Endothelial cell of umbilical vein (primary cell): ENCODE measurements at places on chromosomes 5 and 9.

DNA sequence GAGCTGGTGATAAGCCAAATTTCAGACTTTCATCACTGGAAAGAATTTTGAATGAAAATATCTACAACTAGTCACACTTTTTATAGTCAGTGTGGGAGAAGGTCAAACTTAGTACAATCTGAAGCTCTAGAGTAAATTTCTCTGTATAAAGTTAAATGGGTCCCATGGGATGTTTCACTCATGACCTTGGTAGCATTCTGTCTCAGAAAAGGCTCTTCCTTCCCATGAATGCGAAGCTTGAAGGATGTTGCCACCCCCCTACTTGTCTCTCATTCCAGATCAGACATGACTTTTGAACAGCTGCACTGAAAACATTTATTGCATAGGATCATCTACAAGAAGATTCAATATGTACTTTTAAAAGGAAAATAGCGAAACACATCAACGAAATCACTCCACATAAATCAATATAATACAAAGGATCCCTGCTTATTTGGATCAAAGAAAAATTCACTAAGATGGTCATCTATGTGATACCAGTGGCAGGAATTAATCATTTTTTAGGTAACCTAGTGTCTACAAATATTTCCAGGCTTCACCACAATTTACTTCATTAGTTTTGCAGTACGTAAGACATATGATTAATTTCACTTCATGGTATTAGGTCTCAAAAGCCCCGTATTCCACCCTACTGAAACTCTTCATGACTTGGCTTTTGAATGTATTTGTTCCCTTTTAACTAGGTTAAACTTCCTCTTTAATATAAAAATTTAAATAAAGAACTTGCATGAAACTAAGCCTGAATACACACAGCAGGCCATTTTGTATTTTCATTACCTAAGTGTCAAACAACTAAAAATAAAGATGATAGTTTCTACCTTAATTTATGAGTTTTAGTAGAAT lies 4.4 kb downstream of the ST8SIA4 start:
- no peak for DNase-seq

GRCh38 chr5:180467028-180467975 lies 26.9 kb upstream of the CNOT6 start:
- no peak for DNase-seq

- DNase-seq: no peak
Measured at GRCh38 chr9:117407436-117408022, 7.3 kb downstream of the ASTN2 start.

DNA sequence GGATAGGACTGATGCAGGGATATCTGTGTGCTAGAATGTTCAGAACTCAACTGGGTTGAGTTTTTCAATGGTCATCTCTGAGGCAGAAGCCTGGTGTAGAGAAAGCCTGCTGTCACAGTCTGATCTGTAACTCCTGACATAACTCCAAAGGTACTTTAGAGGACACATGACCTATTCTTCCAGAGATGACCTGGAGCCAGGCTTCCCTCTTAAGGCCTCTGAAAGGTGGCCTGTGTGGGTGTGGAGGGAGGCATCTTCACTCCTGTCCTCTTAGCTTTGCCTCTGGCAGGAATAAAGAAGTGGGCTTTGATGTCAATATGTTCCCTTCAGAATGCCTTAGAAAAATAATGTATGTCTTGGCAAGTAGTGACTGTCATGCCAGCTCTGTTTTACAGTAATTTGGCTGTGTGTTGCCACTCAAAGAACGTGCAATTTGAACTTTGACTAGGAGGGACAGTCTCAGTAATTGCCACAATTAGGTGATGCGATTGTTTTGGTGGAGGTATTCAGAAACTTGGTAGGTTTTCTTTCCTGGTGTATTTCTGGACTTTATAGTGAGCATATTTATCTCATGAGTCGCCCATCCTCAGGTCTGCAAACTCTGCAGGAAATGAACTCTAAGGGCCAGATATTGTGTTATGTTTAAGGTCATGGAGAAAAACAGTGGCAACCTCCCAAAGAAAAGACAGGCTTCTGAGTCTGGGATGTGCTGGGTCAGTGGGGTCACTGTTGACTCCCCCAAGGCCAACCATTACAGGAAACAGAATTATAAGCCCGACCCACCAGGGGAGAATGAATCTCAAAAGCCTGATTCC lies 3.2 kb upstream of the C5orf63 start:
- peak; percentile 87 for DNase-seq

GRCh38 chr9:71729816-71730526 lies 38.3 kb downstream of the CEMIP2 start:
- DNase-seq: no peak
